ENCODE measurements at places on chromosomes 16 and 17.

DNA sequence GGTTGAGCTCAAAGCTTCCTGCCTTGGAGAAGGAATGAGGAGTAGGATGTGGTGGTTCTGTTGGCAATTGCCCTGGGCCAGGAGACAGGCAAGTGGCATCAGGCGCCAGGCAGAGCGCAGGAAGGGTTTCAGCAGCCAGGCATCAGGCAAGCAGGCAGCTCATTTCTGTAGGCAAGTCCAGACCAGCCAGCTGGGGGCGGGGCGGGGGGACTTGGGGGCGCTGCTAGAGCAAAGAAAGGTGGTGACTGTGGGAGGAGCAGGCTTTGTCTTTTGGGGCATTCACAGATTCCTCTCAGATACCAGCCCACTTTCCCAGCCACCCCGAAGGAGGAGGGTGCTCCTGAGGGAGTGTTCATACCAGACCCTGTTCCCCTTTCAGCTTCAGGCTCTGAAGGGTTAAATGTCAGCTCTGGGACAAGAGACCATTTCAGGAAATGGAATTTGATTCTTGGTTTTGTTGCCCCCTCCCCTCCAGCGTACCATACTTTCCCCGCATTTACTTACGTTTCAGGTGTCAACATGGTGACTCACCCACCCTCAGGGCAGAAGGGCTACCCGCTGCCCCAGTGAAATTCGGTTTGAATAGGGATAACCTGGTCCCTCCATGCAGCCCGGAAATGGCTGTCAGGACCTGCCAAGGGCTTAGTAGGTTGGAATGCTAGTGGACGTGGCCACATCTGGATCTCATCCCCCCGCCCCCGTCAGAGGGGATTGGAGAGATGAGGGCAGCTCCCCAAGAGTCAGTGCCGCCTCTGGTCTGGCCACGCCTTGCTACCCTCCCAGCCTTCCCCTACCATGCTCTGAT is 13.2 kb downstream of the NGFR start:
- DNase-seq = no peak

DNA sequence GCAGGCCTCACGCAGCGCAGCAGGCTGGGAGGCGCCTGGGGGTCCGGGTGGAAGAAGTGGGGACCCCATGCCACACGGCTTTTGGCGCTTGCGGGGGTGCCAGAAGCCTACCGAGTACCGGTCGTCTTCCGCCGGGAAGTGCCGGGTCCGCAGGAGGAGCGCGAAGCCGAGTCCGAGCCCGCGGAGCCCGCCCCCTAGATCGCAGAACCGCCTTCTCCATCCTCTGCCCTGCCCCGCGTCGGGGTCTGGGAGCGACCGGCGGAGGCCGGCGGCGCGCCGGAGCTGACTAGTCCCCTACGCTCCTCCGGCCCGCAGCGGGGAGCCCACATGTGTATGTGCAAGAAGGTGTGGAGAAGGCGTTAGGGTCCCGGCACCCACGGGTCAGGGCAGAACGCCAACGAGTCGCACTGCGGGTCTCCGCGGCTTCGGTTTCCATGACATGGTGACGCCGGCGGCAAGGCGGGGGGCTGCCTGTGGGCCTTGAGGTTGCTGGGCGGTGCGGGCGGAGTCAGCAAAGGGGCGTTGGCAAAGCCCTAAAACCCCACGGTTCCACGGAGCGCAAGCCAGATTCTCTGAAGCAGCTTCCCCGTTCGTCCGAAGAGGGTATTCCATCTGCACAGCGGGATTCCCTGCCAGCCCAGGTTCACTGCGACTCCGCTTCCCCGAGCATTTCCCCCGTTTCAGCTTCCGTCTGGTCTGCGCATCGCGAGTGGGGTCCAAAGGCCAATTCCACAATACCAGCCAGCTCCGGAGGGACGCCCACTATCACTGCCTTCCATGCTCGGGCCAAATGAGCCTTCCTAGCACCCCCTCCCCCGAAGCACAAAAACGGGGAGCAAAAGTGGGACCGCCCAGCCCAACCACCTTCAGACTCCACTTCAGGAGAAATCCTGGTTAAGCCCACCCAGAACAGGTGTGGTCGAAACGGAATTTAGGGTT is 2.3 kb upstream of the LHX1 start:
- DNase-seq = no peak

- peak; percentile 87 for DNase-seq
Measured at GRCh38 chr16:57284209-57284951, at the start of gene PLLP. Gene PLLP (minus strand): TSS chr16:57284672. CDS start chr16:57284540, 132 bp downstream.

GRCh38 chr17:76388966-76389888 is 4.8 kb downstream of the SPHK1 start:
- no peak for DNase-seq

GRCh38 chr16:80300876-80301275 is 239.9 kb upstream of the DYNLRB2 start:
- no peak for DNase-seq

DNA sequence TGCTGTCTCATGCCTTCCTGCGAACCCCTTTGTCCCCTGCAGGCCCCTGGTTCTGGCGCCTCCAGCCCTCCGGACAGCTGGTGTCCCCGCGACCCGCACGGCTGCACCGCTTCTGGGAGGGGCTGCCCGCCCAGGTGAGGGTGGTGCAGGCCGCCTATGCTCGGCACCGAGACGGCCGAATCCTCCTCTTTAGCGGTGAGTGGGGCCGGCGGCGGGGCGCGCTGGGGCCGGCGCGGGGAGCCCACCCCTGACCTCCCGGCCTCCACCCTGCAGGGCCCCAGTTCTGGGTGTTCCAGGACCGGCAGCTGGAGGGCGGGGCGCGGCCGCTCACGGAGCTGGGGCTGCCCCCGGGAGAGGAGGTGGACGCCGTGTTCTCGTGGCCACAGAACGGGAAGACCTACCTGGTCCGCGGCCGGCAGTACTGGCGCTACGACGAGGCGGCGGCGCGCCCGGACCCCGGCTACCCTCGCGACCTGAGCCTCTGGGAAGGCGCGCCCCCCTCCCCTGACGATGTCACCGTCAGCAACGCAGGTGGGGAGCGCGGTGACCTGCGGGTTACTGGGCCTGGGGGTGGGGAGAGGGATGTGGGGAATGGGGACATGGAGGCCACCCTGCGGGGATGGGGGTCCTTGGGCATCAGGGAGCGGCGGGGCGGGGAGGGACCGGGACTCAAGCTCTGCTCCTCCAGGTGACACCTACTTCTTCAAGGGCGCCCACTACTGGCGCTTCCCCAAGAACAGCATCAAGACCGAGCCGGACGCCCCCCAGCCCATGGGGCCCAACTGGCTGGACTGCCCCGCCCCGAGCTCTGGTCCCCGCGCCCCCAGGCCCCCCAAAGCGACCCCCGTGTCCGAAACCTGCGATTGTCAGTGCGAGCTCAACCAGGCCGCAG is 7.1 kb upstream of the IL32 start:
- peak; percentile 70 for DNase-seq

GRCh38 chr17:80426671-80427326 is 11.8 kb downstream of the ENDOV start:
- peak; percentile 48 for DNase-seq

GRCh38 chr17:40539711-40540411 is 25.4 kb downstream of the CCR7 start:
- DNase-seq = no peak

DNA sequence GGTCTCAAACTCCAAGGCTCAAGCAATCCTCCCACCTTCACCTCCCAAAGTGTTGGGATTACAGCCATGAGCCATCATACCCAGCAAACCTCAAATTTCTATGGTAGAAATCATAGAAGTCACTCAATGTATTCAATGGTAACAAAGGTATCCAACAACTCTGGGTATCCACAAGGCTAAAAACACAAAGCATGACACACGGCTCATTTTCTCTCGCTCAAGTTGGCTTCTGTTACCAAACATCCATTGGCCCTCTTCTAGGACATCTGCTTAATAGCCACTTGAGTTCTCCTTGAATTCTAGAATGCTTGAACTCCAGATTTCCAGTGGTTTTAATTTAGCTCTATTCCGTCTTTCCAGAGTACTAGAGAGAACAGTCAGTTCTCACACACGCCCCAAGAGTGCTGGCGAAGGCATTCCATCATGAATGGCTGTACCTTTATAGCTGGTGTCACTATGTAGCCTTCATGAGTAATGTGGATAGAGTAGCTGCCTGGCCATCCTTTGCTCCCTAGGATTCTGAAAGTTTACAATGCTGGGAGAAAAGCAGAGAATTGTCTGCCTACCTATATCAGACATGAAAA is 42.6 kb downstream of the SPAG9 start:
- no peak for DNase-seq

DNA sequence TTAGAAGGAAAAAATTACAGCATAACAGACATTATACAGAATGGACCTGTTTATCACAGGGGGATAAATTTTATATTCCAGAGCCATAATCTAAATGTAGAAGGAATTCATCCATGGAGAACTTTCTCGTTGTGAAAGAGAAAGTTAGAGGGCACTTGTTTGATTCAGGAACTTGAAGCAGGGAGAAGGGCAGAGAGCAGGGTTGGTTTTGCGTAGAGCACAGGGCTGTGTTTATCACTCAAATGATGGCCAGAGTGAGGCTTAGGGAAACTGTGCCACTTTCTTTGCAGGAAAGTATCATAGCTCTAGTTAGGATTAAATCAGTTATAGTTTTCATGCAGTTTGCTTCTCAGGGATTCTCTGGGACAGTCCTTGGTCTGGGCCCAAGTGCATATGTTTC is 29.1 kb upstream of the MED13 start:
- no peak for DNase-seq

- DNase-seq = no peak
Measured at GRCh38 chr16:55642611-55643010, 13.2 kb upstream of the SLC6A2 start.

GRCh38 chr17:45967378-45967777 is 31.7 kb upstream of the STH start:
- no peak for DNase-seq

DNA sequence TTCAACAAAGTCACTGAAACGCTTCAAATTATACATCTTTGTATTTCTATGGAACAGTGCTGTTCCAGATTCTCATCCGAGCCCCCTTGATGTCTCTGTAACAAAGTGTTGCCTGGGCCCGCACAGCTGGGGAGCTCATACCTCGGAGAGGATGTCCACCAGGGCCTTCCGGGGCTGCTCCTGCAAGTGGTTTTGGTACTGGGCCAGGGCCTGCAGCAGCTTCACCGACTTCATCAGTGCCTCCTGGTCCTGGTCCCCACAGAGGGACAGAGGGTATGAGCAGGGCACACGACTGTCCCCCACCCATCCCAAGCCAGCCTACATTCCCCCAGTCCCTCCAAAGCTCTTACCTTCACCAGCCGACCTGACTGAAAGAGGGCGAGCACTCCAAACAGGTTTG is 1.5 kb downstream of the MYBBP1A start:
- DNase-seq = no peak

DNA sequence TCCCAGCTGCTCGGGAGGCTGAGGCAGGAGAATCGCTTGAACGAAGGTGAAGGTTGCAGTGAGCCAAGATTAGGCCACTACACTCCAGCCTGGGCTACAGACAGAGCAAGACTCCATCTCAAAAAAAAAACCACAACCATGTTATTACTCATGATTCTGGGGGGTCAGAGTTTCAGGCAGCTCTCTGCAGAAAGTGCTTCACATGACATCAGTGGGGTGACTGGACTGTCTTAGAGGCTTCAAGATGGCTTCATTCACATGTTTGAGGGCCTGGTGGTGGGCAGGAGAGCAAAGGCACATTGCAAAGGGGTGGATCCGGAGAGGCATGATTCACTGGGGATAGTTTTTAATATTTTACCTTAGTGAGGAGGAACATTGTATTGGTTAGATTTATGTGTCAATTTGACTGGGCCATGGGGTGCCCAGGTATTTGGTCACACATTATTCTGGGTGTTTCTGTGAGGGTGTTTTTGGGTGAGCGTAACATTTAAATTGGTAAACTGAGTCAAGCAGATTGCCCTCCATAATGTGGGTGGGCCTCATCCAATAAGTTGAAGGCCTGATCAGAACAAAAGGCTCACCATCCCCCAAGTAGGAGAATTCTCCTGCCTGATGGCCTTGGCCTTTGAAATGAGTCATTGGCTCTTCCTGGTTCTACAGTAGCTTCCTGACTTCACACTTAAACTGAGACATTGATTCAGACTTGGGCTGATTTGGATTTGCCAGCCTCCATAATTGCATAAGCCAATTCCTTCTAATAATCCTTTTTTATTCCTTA is 109.8 kb downstream of the GOSR1 start:
- no peak for DNase-seq

DNA sequence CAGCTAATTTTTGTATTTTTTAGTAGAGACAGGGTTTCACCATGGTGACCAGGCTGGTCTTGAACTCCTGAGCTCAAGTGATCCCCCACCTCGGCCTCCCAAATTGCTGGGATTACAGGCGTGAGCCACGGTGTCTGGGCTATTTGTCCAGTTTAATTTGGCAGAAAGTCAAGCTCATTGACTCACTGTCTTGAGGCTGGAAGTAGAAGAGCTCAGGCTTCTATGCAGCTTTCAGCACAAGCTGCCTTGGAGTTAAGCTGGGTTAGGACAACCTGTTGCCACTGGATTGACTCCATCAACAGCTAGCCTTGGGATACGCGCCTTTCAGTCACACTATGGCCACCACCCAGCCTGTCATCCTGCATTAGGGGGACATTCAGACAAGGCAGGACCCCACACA is 76.2 kb upstream of the DNAH17 start:
- DNase-seq = no peak

DNA sequence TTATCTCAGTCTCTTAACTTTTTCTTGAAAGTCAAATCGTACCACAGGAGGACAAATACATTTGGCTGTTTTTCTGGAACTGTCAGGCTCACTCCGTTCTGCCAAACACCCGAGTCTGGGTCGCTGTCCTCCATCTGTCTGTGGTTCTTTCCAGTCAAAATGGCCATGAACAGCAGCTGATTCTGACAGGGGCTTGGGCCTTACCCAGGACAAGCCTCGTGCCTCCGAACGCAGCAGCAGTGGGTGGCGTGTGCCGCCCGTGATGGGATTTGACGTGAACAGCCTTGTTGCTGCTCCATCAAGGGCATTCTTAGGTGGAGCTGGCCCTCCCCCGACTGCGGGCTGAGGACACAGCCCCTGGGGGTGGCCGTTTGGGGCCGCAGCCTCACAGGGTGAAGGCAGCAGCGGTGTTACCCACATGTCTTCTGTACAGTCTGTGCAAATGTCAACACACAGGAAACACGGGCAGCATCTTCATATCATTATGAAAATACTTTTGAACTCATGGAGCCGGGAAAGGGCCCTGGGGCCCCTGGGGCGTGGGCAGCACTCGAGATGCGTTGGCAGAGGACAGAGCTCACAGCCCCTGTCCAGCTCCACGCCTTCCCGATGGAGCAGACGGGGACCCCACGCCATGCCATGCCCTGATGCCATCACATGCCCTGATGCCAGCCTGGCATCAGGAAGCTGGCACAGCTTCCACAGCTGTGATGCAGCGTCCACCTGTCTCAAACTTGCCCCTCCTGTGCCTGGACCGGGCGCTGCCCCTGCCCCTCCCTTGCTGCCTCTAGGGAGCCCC is 8.6 kb upstream of the ACSF3 start:
- no peak for DNase-seq

Data from large intestine (tissue), 12 donors.